Stimulated activated CD4-positive, alpha-beta T cell treated with anti-CD3 and anti-CD28 coated beads, Interleukin-15, amount 100 ng/mL, for 1 hour (primary cell): ENCODE measurements at places on chromosomes 3 and 15.

DNA sequence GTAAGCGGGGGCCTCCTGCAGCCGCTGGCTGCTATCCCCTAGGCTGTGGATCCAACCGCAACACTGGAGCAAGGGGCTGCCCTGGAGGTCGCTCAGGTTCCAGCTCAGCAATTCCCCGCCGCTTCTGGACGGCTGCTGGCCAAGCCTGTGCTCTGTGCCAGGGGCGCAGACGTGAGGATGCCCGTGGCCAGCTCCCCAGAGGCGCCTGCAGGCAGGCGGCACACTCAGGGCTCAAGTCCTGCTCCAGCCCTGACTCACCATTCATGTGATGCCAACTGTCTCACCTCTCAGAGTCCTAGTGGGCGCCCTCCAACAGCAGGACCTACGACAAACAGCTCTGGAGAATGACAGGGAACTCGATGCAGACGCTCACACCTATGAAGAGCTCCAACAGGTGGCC lies 31.6 kb downstream of the KLHL25 start:
- DNase-seq: no peak

DNA sequence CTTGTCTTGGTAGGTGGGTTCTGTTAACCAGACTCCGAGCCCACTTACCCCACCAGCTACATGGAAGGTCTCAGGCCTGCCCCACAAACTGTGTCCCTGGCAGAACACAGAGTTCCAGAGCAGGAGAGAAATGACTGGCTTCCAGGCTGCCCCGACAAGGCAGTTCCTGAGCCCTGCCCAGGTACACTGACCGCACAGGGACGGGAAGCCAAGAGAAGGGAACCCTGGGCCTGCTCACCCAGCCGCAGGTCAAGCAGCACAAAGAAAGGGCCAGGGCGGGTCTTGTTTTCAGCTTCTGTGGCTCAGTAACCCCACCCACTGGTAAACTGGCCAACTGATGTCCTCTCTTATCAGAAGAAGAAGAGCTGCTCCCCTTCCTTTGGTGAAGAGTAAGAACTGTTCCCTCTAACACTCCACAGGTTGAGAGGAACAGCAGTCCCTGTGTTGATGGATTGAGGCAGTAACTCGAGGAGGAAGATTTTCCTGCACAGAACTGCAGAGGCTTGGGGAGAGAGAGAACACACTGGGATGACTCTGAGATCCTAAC lies 68.4 kb downstream of the CRTC3 start:
- no peak for DNase-seq

GRCh38 chr15:88454867-88455810 lies 12.0 kb downstream of the MRPL46 start:
- DNase-seq: peak; percentile 6

GRCh38 chr3:128783774-128784173 lies 57.8 kb downstream of the RAB7A start:
- DNase-seq: no peak

GRCh38 chr3:30606301-30607031 lies at the start of gene TGFBR2:
TGFBR2 (plus strand) TSS chr3:30606601; CDS start chr3:30606884, 283 bp downstream.
- DNase-seq: peak; percentile 59

- DNase-seq: no peak
Observed at GRCh38 chr3:130895690-130896488, 2.0 kb downstream of the ATP2C1 start.

- DNase-seq: no peak
Observed at GRCh38 chr3:41111011-41111410, 88.3 kb upstream of the CTNNB1 start.

DNA sequence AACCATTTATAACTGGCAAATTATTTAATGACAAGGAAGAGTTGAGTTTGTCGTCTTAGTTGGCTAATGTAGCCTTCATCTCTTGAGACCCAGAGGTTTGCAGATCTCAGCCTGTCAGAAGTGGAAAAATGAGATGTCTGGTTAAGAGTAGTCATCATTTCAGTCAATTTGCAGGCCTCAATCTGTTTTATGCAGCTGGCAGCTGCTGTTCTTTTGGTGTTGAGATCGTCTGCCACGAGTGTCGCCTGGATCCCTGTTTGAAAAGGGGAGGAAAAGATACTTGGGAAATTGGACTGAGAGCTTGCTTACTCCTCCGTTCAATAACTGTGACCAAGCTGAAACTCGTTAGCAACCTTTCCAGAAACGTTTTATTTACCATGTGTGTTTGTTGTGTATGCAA lies 2.3 kb downstream of the PHLDB2 start:
- no peak for DNase-seq

DNA sequence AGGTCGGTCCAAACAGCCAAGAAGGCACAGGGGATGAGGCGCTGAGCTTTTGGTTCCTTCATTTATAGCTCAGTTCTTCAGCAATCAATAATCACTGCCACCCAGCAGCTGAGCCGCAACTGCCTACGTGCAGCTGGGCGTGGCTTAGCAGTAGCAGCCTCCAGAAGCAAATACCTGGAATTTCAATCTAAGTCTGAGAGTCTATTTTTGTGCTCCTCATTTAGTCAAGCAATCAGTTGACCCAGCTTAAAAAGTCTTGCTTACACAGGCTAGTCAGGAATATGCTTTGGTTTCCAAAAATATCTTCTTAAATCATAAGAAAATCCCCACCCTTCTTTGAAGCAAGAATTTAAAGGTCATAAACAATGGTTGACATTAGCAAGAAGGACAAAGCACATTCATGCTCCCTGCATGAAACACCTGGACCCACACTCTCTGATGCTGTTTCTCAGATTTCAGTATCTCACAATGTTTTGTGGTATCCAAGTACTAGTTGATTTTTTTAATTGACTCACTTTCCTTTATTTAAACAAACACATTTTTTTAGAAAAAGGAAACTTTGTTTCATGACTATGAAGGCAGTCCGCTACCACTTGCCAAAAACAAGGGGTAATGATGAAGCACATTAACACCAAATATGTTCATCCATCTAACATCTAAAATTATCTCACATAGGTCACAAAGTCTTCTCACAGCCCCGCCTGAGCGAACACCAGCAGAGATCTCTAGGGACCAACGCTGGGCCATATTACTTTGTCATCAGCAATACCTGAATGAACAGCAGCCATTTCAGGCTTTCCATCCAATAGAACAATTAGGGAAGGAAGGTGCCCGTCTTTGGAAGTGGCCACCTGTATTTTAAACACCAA lies 106.1 kb downstream of the OXNAD1 start:
- no peak for DNase-seq

DNA sequence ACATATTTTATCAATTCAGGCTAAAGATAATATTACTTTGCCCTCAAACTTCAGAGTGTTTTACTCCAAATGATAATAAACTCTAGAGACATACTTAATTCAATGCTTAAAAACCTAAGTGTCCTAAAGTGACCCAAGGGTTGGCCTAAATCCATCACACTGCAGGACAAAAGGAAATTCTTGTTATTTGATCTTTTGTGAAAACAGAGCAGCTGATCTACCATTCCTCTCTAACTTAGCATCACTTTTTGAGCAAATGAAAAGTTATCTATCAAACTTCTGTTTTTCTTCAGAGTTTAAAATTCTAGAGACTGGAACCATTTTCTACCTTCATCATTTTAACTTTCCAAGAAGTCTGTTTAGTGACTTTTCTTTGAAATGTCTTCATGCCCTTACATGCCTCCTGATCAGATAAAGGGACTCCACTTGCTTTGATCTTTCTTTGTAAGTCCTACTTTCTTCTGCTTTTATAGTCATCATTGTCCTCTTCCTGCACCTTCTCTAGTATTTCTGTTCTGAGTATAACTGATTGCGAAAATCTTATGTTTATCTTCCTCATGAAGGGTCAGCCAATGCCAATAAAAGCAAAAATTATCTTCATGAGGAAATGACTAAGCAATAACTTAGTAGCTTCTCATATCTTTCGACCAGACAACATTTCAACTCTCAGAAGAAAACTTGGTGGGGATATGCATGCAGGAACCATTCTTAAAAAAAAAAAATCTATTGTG lies 378.7 kb upstream of the TGFBR2 start:
- DNase-seq: no peak

GRCh38 chr15:90376789-90377188 lies 11.3 kb upstream of the IQGAP1 start:
- DNase-seq: peak; percentile 36

- DNase-seq: no peak
Observed at GRCh38 chr3:179299999-179300613, 22.7 kb upstream of the ZNF639 start.

GRCh38 chr15:99504823-99505551 lies 60.8 kb upstream of the MEF2A start:
- no peak for DNase-seq

GRCh38 chr15:89016549-89017041 lies 71.7 kb upstream of the ABHD2 start:
- no peak for DNase-seq

DNA sequence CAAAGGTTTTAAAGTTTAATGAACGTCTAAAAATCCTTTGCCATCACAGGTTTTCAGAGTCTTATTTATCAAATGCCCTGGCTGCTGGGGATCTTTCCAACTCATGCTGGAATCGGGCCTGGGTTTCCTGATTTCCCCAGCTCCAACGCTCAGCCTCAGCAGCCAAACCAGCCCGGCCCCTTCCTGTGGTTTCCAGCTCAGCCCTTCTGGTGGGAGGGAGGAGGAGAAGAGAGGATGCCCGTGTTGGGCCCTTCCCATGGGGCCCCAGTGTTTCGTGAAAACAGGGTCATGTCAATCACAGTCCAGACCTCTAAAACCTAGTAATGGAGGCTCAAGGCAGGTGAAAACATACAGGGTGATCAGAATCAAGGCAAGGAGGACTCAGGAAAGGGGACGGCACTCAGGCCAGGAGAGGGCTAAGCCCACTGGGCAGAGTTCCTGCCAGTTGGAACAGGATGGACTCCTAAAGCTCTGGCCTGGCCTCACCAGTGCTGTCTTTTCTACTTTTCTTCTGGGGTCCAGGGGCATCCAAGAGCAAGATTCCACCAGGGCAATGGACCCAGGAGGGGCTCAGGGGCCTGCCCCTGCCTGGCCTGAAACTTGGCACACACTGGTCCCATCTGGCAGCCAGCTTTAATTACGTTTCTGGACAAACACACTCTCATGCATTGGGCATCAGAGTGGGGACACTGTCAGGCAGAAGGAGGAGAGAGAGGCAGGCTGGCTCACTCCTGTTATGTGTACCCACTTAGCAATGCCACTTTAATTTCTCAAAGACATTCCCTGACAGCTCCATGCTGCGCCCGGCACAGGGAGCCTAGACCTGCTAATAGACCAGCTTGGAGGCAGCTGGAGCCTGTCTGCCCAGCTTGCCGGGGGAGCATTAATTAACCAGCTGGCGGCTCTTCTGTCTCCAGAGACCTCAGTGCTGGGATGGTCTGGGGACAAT lies 194.6 kb downstream of the FAM43A start:
- no peak for DNase-seq

DNA sequence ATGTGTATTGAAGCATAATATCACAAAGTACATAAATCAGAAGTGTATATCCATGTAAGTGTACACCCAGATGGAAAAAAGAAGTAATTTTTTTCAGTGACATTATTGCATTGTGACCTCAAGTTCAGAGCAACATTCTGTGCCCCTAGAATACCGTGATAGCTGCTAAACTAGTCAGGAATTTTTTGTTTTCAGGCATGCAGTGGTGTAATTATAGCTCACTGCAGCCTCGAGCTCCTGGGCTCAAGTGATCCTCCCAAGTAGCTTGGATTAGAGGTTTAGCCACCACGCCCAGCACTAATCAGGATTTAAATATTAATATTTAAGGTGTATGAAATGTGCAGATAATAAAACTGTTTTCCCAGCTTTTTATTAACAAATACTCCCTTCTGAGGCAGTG lies 25.5 kb downstream of the SEC62 start:
- DNase-seq: no peak

DNA sequence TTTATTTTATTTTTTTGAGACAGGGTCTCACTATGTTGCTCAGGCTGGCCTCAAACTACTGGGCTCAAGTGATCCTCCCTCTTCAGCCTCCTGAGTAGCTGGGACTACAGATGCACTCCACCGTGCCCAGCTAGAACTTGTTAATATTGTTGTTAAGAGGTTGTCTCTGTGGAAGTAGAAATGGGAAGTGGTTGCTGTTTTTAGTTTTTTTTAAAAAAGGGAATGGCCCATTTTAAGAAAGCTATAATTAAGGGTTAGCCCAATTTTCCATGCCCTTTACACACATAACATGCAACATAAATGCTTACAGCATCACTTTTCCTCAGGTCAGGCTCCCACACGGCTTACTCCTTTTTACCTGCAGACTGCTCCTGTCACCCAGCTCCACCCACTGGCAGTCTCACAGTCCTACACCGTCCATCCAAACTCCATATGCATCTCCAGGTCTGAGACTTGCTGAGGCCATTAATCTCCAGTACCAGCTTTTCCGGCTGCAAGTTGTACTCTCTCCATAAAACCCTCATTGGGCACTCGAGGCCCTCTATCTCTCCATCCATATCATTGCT lies 19.8 kb downstream of the MORC1 start:
- DNase-seq: no peak

GRCh38 chr15:42494998-42495360 lies 455 bp upstream of the SNAP23 start:
- no peak for DNase-seq

DNA sequence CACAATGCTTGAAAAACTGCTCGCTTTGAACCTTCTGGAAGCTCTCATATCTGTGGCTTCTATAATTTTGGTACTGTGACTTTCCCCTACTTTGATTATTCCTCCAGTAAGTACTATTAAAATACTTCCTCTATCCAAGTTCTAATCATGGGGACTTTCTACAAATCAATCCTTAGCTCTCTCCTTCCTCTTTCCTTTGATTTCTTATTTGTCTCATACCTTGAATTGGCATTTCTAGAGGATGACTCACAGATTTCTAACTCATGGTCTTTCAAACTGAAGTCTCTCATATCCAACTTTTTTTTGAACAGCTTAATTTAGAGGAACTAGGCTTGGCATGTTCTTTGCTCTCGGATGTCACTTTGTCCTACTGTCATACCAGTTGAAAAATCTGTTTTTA lies 241.8 kb downstream of the TBC1D5 start:
- no peak for DNase-seq

- DNase-seq: no peak
Observed at GRCh38 chr3:32366638-32367397, 24.8 kb upstream of the CMTM7 start.

DNA sequence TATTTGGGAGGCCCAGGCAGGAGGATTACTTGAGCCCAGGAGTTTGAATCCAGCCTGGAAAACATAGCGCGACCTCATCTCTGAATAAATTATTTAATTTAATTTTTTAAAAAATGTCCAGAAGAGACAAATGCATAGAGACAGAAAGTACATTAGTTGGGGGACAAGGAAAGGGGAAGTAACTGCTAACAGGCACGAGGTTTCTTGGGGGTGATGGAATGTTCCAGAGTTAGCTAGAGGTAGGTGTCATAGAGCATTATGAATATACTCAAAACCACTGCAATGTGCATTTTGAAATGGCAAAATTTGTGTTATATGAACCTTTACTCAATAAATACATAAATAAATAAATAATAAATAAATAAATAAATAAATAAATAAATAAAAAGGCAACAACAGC lies 31.7 kb upstream of the CYP11A1 start:
- DNase-seq: no peak

- DNase-seq: peak; percentile 59
Observed at GRCh38 chr15:90071220-90071807, 31.0 kb downstream of the IDH2 start.

GRCh38 chr15:74525945-74526344 lies 15.1 kb upstream of the ARID3B start:
- DNase-seq: no peak
